NCI-H1105 treated with DMSO at 0.1 percent for 48 hours (cell line): ENCODE measurements at places on chromosomes 3 and 15.

- DNase-seq, result no peak
These were observed 154.5 kb downstream of the BCHE start for GRCh38 chr3:165682734-165683133.

- no peak for DNase-seq
These were observed 35.9 kb downstream of the CCK start for GRCh38 chr3:42229942-42230688.

- peak; percentile 46 for DNase-seq
These were observed 363.8 kb upstream of the NAALADL2 start for GRCh38 chr3:174495311-174495710.

- no peak for DNase-seq
These were observed 13.1 kb upstream of the SKIC8 start for GRCh38 chr15:78312536-78312935.

DNA sequence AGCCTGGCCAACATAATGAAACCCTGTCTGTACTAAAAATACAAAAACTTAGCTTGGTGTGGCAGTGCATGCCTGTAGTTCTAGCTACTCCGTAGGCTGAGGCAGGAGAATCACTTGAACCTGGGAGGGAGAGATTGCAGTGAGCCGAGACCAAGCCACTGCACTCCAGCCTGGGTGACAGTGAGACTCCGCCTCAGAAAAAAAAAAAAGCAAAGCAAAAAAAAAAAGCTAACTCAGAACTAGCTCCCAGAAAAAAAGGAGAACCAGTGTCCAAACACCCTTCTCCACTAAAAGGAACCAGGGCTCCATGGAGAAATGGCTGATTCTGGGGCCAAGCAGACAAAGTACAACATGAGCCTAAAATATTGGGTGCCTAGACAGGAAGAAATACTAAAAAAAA, 16.7 kb upstream of the CRTC3 start:
- no peak for DNase-seq

DNA sequence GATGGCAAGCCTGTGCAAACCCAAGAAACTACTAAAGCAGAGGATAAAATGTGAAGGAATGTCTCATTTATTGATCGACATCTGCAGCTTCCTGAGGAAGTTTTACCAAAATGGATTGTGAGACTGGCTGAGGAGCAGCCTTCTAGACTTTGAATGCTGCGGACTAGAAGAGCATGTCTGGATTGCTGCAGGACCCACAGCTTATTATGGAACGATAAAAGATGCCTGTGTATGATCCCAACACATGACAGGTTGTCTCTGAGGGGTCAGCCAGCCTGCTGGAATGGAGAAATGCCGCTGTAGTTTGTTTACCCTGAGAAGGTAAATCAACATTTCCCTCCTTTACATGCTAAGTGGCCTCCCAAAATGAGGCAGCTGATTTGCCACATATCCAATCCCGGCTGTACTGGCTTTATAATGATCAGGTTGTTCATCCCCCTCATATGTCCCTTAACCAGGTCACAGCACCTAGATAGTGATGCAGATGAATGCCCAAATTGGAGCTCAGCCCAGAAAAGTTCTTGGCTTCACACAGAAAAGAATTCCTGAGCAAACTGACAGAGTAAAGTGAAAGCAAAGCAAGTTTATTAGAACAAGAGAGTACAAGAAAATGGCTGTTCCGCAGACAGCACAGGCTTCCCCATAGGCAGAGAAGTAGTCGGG, 63.9 kb downstream of the IL12A start:
- no peak for DNase-seq

GRCh38 chr3:180804916-180805315, 107.6 kb upstream of the FXR1 start:
- peak; percentile 73 for DNase-seq

DNA sequence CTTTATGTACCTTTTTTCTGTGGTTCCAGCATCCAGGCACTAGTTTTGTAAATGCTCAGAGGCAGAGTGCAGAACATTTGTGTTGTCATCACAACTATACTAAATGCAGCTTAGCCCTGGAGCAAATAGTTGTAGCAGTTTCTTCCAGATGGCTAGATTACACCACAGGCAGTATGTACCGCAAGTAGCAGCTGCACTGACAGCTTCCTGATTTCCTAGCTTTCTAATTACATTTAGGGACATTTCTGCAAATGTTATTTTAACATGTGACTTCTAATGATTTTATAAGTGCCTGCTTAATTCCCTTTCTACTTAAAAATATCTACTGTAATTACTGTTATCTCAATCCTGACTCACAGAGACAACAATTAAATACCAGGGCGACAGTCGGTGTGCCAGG, 106.5 kb downstream of the NR2E3 start:
- peak; percentile 9 for DNase-seq

DNA sequence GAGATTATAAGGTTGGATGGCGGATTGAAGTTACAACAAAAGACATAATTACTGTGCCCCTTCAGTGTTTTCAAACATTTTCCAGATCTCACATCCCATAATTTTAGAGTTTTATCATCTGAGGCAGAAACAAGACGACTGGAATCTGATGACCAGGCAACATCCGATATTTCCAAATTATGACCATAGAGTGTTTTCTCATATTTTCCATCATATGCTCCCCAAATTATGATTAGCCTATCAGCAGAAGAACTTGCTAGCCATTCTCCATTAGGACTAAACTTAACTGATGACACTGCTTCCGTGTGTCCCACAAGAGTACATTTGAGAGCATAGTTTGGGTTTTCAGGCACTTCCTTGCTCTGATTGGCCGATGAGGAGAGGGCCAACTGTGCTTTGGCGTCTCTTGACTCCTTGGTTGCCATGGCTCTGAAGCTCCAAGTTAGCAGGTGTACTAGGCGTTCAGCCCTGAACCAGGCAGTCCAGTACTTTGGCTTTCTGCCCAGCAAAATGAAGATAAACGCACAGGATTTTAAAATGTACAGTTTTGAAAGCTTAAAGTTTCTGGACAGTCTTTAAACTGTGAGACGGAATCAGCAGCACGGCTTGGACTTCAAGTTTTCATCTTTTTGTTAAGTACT, 638 bp downstream of the WDR5B start:
- DNase-seq, result no peak

- peak; percentile 51 for DNase-seq
These were observed 31.8 kb upstream of the MYZAP start for GRCh38 chr15:57559875-57560274.

DNA sequence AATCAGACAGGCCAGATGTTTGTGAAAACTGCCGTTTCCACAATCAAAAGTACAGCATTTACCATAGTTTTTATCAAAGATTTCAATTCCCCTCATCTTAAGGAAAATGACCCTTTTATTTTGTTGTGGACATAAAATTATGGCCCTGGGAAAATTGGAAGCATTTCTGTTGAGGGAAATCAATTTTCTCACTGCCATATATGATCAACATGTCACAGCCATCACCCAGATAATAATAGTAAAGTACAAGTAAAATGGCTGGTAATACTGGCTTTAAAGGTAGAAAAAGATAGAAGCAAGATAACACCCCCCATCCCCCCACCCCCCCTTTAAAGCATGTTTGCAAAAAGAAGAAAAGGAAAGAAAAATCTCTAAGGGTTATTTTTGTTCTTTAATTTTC, 311.7 kb downstream of the WDR72 start:
- DNase-seq, result no peak

- no peak for DNase-seq
These were observed 13.2 kb upstream of the EDC3 start for GRCh38 chr15:74709011-74709410.

DNA sequence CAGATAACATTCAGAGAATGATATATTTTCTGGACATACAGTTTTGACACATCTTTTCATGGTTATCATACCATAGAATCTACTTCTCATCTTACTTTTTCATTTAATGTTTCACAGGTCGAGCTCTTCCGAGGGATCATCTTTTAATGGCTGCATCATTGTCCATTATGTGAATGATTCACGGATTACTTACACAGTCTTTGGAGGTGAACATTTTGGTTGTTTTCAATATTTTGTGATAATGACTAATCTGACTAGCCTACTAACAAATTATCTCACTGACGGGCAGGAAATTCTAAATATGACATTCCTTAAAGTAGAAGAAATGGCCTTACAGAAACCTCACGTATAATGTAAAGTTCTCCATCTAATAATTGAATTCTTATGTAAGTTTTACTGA, 209.1 kb upstream of the STRIT1 start:
- no peak for DNase-seq

GRCh38 chr3:148450819-148451218, 246.9 kb upstream of the AGTR1 start:
- DNase-seq, result peak; percentile 18

DNA sequence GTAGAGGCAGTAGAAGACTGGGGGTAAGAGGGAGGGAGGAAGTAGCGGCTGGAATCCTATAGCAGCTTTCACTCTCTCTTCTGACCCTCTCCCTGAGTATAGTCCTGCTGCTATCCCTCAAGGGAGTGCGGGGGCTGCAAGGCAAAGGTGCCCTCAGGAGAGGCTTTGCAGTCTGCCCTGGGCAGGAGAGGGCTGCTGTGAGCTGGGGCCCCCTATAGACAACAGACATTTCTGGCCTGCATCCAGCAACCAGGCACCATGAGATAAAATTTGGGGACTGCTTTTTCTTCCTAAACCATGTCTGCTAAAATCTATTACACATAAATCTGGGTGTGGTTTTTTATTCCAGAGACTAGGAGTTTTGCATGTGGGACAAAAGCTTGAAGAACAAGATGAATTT, 48.0 kb downstream of the SACM1L start:
- no peak for DNase-seq

GRCh38 chr3:38314764-38315487, 31.7 kb upstream of the XYLB start:
- no peak for DNase-seq

GRCh38 chr3:151769175-151769574, 35.4 kb downstream of the AADACL2 start:
- DNase-seq, result no peak

- DNase-seq, result peak; percentile 78
These were observed 33.4 kb upstream of the PLAAT1 start for GRCh38 chr3:193207290-193208273.

GRCh38 chr3:52385157-52385556, 59.7 kb downstream of the SEMA3G start:
- DNase-seq, result no peak

- DNase-seq, result no peak
These were observed 484.3 kb downstream of the UNC13C start for GRCh38 chr15:54462511-54462913.

DNA sequence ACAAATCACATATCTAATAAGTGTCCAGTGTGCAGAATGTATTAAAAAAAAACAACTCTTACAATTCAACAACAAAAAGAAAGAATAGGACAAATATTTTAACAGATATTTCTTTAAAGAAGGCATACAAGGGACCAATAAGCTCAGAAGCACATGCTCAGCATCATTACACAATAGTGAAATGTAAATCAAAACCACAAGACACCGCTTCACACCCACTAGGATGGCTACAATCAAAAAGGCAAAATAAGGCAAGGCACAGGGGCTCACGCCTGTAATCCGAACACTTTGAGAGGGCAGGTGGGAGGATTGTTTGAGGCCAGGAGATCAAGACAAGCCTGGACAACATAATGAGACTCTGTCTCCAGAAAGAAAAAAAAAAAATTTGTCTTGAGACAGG, 255.6 kb downstream of the MAGI1 start:
- DNase-seq, result no peak

- no peak for DNase-seq
These were observed 123.4 kb upstream of the C2CD4B start for GRCh38 chr15:62288361-62289017.

DNA sequence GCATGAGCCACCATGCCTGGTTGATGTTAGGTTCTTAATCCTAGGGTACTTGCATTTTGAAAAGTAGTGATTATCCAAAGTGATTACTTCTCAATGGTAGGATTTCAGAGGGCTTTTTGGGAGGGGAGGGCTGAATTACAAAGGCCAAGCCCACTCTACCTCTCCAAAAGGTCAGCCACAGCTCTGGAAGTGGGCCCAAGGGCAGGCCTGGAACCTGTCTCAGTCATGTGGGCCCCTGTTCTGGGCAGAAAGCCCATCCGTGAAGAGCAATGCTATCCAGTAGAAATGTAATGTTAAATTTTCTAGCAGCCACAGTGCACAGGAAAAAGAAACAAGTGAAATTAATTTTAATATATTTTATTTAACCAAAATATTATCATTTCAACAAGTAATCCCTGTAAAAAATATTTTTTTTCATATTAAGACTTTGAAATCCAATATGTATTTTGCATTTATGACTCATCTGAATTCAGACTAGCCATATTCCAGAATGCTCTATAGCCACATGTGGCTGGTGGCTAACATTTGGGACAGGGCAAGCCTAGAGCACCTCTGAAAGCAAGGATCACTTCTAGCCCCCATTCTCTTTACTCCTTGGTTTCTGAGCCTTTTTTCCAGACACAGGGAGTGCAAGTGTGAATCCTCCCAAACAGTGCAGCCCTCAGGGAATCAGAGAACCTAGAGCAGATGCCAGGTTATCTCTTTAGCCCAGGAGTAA, 16.8 kb downstream of the RFT1 start:
- DNase-seq, result no peak

DNA sequence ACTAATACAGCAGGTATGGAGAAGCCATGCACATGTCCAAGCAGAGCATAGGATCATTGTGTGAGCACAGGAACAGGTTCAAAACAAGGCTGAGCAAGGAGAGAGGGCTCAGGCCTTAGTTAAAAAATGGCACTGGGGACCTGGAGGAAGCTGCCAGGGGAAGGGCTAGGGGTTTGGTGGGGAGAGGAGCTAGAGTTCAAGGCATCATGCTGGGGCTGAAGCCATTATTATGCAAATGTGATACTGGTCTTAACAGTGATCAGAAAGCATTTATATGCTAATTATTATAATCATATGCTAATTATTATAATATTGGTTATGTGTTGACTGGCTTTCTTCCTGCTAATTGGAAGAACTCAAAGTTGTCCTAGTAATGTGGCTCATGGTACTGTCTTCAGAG, 546.0 kb upstream of the CFAP20DC start:
- no peak for DNase-seq

GRCh38 chr3:28317438-28318022, 31.0 kb upstream of the ZCWPW2 start:
- peak; percentile 43 for DNase-seq

DNA sequence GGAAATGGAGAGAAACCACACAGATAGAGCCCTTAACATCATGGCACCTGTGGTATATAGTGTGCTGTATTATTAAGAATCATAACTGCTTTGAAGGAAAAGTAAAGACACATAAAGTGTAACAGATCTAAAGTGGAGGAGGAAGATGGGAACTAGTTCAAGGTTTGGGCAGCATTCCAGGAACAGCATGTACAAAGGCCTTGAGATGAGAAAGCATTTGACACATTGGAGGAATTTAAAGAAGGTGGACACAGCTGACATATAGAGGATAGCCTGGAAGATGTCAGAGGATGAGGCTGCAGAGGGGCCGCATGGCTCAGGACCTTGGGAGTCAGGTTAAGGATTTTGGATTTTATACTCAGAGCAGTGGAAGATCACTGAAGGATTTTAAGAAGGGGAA, 39.0 kb downstream of the LRTM1 start:
- no peak for DNase-seq

- no peak for DNase-seq
These were observed 42.5 kb downstream of the ADAMTS7 start for GRCh38 chr15:78768531-78769408.

- DNase-seq, result no peak
These were observed 2.6 kb upstream of the FLNB start for GRCh38 chr3:58005669-58006068.
